Activated effector memory CD4-positive, alpha-beta T cell treated with Interleukin-2 at 50 U/mL for 16 hours (primary cell): ENCODE measurements at places on chromosomes 2 and 18.

DNA sequence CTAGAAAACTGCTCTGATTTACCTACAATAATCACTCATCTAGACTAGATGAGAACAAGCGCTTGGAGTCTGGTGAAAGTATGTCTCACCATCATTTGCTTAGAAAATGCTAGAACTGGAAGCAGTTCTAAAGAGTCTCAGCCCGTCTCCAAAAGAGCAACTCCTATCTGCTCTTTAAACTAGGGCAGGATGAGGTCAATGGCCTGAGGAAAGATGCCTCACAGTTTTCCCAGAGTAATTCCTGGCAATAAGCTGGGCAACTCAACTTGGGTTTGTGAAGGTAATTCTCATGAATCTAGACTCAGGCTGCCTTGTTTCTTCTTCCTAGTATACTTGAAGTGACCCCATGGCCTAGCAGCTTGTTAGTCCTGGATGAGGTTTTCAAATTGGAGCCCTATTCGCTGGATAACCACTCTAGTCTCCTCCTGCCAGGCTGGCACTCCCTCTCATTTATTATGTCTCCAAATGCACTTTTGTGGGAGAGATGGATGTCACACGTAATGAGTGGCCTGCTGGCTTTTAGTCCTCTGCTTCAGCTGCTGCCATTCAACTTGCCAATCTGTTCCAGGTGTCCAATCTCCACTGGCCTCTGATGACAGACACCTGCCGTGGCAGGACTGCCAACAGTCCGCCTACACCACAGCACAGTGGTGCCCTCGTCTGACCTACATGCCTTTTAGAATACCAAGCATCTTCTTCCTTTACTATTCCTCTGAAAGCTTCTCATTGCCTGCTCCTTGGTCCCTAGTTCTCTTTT, 80.9 kb downstream of the CABYR start:
- DNase-seq = no peak

DNA sequence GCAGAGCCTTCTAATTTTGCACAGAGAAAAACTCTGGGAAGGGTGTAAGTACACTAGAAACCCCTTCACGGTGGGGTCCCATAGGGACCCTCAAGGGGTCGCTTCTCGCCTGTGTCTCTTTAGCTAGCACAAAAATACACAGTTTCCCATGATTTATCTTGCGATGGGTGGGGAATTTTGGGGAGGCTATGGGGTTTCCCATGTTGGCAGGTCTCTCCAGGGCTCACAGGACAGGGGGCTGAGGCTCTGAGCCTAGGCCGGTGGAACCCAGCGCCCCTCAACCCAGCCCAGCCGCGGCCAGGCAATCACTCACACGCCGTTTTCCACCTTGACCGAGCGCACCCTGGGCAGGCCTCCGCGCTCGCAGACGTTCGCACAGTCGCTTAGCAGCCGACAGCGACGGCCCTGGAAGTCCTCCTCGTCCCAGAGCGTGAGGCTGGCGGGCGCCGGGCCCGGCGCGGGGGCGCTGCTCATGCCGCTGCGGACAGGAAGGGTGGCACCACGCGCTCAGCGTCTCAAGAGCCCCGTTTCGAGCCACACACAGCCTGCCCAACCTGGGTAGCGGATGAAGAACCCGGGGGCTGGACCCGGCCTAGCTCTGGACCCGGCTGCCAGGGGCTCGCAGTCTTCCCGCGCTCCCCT, 398 bp downstream of the CRYBA2 start:
- no peak for DNase-seq

DNA sequence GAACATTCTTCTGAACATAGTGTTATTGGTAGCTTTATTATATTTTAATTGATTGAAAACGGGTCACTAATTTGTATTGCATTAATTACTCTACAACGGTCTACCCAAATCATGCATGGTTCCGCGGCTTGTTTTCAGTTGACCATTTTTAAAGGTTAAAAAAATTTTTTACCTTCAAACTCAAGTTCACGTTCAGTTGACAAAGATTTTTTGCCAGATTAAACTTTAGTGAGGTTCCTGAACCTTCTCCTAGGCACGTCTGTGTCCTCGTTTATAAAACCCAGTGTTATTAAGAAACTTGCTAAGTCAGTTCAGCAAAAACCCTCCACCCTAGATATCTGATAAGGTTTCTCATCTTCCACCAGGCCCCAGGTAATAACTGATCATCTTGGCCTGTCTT, 331.2 kb downstream of the ALK start:
- no peak for DNase-seq

DNA sequence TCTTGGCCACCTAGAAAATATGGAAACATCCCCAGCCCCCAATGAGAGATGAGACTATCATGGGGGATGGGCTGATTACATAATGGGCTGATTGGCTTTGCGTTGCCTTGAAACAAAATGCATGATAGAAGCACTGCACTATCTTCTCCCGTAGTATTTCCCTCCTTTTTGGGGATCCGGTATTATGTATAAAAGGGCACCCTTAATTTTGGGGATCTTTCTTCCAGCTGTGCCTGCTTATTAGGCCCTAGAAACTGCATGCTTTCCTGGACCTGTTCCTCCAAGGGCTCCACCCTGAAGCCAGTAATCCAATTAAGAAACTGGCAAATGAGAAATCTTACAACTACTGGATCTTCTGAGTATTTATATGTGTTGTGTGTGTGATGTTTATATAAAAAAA, 34.9 kb upstream of the SH3RF3 start:
- no peak for DNase-seq

DNA sequence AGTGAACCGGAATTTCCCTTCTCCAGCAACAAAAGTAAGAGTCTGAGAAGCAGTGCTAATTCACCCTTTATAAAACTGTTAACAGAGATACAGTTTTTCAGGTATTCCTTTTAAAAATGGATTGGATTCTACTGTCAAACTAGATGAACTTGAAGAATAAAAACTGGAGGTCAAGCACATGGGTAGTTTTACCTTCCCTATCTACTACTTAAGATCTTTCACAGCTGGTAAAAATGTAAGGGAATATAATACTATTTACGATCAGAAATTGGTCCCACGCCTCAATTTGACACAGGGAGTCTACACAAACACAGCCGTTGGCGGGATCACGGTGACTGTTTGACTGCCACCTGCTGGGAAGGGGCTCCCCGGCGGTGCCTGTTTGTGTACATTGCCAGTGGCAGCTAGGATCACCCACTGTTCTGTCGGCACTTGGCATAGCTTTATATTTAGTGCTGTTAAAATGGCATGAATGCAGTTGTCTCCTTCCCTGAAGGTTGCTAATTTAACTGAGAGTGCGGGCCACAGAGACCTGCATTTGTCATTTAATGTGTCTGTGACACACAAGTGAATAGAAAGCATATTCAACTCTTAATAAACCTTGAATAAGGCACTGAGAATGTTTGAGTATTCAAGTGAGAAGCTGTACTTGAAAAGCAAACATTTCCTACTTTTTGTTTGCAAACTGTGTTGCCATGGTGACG, 59.5 kb downstream of the ABCG8 start:
- DNase-seq = no peak

GRCh38 chr2:168456521-168457189, 583 bp downstream of the CERS6 start:
- peak; percentile 8 for DNase-seq

- DNase-seq = no peak
Observed at GRCh38 chr2:113834051-113834730, 55.7 kb upstream of the ACTR3 start.

GRCh38 chr2:124804014-124804940, 779.2 kb downstream of the CNTNAP5 start:
- no peak for DNase-seq

DNA sequence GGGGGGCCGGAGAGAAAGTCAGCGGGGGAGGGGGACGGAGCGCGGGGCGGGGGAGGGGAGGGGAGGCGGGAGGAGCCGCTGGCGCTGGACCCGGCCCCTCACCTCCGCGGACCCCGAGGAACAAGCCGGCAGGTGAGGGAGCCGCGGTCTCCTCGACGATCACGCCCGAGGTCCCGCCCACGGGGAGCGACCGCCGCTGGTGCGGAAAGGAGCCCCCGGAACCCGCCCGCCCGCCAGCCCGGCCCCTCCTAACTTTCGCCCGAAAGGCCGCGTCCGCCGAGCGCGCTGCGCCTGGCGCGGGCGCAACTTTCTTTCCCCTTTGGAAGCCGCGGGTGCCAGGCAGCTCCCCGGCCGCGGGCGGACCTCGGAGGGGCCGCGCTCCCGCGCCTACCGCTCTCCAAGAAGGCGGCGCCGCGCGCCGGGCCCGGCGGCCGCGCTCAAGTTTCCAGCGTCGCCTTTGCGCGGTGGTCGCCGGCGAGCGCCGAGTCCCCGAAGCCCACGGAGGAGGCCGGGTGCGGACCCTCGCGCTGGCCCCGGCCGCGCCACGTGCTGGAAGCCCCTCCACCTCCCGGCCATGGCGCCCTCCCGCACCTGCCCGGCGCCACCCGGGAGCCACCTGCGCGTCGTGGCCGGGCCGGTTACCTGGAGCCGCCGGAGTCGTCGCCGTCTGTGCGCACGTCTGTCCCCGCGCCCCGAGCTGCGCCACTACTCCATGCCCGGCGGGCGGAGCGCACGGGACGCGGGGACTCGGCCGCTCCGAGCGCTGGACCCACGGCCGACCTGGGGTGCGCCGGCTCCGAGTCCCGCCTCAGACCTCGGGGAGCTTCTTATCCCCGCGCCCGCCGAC, at the start of gene ALKAL2:
TSS of gene ALKAL2 (minus strand) at position 181 of the 847 bp plus-strand sequence. CDS start 256 bp downstream, outside the sequence.
- no peak for DNase-seq

GRCh38 chr18:25141886-25142285, 210.1 kb downstream of the ZNF521 start:
- DNase-seq = no peak

DNA sequence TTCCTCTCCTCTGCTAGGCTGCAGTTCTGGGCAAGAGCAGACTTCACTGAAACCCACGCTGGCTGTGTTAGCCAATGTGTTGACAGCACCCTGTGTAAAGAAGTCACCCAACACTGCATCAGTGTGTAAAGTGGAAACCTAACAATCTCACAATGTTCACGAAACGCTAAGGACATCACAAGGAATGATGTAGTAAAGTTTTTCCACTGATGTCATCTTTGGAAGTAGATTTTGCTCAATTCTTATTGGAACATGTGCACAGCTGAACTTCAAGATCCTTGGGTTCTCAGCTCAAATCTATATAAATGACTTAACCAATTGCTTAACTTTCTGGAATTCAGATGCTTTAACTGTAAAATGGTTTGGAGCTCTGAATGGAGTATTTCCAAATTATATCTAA, 1112.5 kb downstream of the TSN start:
- DNase-seq = no peak

DNA sequence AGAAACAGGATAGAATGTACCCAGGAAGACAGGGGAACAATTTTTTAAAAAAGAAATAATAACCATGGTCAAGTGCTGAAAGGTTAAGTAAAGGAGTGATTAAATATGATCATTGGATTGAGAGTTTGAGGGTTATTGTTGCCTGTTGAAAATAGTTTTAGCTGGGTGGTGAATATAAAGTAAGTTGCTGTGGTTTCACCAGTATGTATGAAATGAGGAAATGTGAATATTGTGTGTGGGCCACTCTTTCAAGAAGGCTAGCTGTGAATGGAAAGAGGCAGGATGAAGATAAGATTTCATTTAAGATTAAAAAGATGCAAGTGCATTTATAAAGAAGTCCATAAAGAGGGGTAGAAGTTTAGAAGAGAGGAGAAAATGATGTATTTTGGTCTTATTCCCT, 53.8 kb downstream of the GULP1 start:
- no peak for DNase-seq

DNA sequence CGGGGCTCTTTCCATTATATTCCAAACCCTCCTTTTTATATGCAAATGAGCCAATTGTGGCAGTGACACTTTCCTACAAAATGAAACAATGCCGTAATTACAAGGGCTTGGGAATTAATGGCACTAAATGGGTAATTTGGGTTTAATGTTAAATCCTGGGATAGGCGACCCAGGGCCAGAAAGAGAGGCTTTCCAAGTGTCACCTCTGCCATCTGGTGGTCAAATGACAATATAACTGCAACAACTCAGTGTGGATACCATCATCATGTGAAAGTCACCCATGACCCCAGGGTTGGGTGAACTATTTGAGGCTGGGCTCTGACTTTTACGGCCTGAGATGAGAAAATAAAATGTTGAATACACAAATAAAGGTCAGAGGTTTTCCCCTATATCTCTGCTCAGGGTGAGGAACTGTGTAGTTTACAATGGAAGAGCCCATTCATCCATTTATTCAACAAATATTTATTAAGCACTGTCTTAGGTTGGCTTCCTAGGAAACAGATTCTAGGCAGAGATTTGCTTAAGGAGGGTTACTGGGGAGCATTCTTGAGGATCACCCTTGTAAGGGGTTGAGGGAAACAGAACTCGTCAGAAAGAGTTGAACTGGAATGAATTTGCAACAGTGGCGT, 13.6 kb upstream of the THADA start:
- DNase-seq = no peak

- no peak for DNase-seq
Observed at GRCh38 chr2:85997017-85997970, 108.4 kb downstream of the POLR1A start.
